Pons (tissue), 1 donor: ENCODE measurements at places on chromosomes 3 and 15.

DNA sequence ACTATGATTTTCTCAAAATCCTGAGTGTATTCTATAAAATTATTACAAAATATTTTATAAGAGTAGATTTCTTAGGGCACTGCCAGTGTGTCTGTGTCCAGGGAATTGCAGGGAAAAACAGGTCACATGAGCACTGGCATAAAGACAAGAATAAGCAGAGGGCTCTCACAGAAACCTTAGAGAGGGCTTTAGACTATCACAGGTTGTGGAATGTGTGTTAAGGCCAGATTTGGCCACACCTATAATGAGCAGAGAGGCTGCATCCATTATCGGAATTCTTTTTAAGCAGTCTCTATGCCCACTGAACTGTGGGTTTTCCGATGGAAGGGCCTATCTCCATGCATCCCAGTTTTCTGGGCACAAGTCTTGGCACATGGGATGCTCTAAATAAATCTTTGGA, 90.2 kb downstream of the RTP4 start:
- no peak for DNase-seq

DNA sequence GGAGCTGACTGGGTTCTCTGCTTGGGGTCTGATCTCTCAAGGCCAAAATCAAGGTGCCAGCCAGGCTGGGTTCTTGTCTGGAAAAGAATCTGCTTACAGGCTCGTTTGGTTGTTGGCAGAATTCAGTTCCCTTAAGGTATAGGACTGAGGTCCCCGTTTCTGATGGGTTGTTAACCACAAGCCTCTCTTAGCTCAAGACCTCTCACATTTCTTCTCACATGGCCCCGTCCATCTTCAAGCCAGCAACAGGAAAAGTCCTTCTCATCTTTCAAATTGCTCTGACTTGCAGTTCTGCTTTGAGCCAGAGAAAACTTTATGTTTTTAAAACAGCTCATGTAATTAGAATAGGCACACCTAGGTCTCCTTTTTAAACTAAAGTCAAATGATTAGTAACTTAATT, 20.4 kb downstream of the UACA start:
- DNase-seq, result no peak

GRCh38 chr15:93477188-93477587, 388.2 kb upstream of the RGMA start:
- no peak for DNase-seq

DNA sequence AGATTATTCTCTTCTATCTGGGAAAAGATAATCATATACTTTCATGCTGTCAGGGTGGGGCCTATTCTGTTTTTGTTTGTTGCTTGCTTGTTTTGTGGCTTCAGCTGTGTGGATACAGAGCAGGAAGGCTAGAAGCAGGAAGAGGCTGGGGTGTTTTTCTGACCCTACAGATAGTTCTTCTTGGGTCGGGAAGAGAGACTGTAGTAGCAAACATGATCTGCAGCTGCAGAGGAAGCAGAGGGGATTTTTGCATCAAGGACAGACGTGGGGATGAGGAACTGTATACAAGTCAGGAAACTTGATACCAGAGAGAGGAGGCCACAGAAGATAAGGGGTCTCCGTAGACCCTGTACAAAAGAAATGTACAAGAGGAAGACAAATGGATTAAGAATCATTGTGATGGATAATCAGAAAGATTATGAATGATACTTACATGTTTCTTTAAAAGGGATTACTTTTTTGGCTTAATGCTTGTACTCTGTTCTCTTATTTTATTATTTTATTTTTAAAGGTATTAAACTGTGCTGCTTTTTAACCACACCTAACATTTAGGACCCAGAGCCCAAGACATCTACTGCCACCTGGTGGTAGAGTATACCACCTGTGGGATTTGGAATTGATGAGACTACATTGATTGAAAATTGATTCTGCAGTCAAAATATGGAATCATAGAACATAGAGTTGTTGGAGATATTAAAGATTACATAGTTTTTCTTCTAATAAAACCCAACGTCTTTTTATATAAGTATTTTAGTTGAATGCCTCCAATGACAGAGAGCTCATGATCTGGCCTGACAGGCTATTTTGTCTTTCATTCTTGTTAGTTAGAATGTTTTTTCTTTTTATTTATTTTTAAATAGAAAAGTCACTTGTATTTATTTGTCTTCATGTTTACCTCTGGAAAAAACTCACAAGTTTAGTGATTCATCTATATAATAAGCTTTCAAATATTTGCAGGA, 87.3 kb upstream of the ROPN1 start:
- DNase-seq, result peak; percentile 56

GRCh38 chr15:38176155-38176554, 76.5 kb upstream of the SPRED1 start:
- no peak for DNase-seq

DNA sequence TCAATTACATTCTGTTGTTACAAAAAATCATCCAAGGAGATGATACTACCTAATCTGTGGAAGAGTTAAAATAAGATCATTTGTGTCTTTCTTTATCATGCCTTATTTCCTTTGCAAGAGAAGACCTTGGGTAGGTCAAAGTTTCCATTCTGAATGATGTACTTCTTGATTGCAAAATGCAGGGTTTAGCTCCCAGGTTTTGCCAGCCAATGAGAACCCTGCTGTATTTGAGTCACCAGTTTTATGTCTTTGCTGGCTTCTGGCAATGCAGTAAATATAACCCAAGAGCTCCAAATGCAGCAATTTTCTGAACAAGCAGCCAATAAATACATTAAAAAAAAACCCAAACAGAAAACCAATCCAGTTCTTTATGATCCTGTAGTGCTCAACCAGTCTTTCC, 204.9 kb downstream of the CADPS start:
- peak; percentile 36 for DNase-seq

GRCh38 chr15:40929660-40930429, 705 bp downstream of the DLL4 start:
- no peak for DNase-seq

DNA sequence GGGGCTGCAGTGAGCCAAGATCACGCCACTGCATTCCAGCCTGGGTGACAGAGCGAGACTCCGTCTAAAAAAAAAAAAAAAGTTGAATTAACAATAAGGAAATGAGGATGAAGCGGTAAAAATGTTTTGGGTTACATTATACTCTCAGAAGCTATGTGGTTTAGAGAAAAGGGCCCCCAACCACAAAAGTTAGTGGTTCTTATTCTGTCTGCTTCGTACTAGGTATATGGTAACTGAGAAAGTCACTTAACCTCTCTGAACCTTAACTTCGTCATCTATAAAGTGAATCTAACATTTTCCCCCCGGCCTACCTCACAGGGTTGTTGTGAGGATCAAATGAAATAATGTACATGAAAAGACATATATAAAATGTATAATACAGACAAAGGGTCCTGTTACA, 38.4 kb upstream of the EHHADH start:
- no peak for DNase-seq

DNA sequence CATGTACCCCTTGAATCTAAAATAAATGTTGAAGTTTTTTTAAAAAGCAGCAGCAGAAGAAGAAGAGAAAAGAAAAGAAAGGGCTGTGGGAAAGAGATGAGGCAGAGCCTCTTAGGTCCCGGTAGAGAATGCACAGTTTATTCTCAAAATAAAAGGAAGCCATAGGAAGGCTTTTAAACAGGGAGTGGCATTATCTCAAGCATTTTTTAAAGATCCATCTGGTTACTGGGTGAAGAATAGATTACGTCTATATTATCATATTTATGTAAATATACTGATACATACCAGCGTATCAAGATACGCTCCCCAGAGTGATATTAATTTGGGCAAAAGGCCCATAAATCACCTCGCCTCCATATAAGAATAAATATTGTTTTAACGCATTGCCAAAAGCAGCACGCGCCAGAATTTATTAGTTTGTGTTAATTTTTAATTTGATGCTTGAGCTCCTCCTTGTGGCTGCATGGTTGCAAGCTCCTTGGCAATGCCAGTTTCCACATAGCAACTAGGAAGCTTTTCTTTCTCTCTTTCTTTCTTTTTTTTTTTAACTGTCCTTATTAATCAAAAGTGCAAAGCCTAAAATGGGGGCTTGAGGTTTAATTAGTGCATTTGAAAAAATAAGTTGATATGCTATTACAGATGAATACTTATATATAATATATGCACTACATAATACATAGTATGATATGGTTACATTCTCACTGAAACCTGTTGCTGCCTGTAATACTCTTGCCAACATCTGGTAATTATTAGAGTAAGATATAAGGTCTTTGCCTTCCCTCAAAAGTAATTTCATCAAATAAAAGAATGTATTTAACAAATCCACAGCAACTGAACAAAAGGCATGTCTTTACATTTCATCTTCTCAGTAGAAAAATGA, 242.8 kb upstream of the UBE2E2 start:
- DNase-seq, result peak; percentile 53

GRCh38 chr3:12758025-12758781, 856 bp downstream of the TMEM40 start:
- no peak for DNase-seq

- DNase-seq, result no peak
Measured at GRCh38 chr15:66625531-66625930, 59.7 kb upstream of the LCTL start.

- no peak for DNase-seq
Measured at GRCh38 chr3:40254491-40254890, 55.0 kb upstream of the EIF1B start.
